ENCODE measurements at places on chromosomes 16 and 17. TPM values are rescaled to one million over a fixed set of nuclear protein-coding genes. Genes with fewer than 3 reads are reported as not detected.

Gene TEX14
- total RNA-seq = 0.11 TPM

Gene PRSS27
- 0.75 TPM for total RNA-seq

Gene DNAAF8
- 0.44 TPM for total RNA-seq

Gene ABCA10
- total RNA-seq = 0.44 TPM

Gene OR2C1
- 0.25 TPM for total RNA-seq

Gene DPEP3
- not detected for total RNA-seq

Gene SLC5A11
- total RNA-seq = not detected

Gene CES4A
- 1.00 TPM for total RNA-seq

Gene SOST
- total RNA-seq = not detected

Gene HSD17B2
- not detected for total RNA-seq

Gene CIBAR2
- not detected for total RNA-seq

Gene SMIM36
- not detected for total RNA-seq

Gene SNAI3
- total RNA-seq = 0.12 TPM

Gene HSD17B1
- total RNA-seq = 2.3 TPM

Gene ASIC2
- not detected for total RNA-seq

Gene KRT39
- 0.11 TPM for total RNA-seq

Measured in uterine smooth muscle cell (primary cell).